ENCODE measurements at places on chromosomes 11 and 22. TPM values are rescaled to one million over a fixed set of nuclear protein-coding genes. Genes with fewer than 3 reads are reported as not detected.

- no peaks in the 10 kb centered on the region for H3K27me3 ChIP-seq
- H3K4me1 ChIP-seq: peaks cover 2% of the 10 kb centered on the region
- no peaks in the 10 kb centered on the region for H3K36me3 ChIP-seq
Measured at GRCh38 chr11:86453290-86454030, 78.8 kb downstream of the CCDC81 start.

DNA sequence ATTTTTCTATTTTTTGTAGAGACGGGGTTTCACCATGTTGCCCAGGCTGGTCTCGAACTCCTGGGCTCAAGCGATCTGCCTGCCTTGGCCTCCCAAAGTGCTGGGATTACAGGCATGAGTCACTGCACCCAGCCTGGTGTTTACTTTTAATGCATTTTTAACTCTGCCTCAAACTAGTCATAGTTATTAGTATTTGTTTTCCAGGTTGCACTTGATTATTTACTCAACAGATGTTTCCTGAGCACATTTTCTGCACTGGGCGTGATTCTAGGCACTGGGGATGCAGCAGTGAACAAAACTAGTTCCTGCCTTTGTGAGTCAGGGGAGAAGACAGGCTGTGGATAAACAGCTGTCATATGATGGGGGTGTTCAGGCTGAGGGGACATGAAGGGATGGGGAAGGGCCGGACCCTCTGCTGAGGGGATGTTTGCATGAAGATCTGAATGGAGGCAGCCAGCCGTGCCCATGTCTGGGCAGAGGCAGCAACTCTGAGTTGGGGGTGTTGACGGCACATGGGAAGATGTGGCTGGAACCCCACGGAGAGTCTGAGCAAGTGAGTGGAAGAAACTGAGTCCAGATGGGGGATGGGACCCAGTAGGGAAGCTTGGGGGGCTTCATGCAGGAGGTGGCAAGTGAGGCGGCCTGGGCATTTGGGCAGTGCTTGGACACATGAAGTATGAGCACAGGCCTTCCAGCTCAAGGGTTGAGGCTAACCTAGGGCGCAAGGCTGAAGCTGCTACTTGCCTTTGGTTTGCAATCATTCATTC lies 34.4 kb downstream of the MPPED1 start:
- no peak overlapping the region for H3K27ac ChIP-seq
- no peak for DNase-seq
- no peaks in the 10 kb centered on the region for H3K27me3 ChIP-seq
- H3K4me1 ChIP-seq: no peaks in the 10 kb centered on the region

THAP12 gene
- total RNA-seq: 55.6 TPM

DNA sequence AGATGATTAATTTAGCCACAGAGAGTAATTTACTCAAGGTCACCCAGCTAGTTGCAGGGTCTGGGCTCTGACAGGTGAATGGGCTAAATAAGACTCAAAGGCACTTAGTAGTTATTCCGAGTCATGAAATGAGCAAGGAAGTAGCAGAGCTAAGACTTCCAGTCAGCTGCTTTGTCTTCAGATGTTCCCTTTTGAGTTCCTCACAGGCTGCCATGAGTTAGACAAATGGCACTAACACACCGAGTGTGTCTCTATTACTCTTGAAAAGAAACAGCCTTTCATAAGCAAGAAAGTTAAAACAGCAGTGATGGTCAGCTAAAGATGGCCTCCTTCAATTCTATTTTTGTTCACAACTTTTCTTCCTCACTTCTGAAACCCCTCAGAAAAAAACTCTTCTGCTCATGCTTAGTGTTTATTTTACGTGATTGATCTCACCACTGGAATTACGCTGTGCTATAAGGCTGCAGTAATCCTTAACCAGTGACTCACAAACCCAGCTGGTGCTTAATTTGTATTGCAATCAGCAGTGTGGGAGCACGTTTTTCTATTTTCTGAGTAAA lies 389.1 kb downstream of the AASDHPPT start:
- H3K4me3 ChIP-seq: no peak overlapping the region
- no peak overlapping the region for H3K27ac ChIP-seq
- peaks cover 11% of the 10 kb centered on the region for H3K4me1 ChIP-seq
- H3K36me3 ChIP-seq: no peaks in the 10 kb centered on the region
- no peaks in the 10 kb centered on the region for H3K27me3 ChIP-seq

DNA sequence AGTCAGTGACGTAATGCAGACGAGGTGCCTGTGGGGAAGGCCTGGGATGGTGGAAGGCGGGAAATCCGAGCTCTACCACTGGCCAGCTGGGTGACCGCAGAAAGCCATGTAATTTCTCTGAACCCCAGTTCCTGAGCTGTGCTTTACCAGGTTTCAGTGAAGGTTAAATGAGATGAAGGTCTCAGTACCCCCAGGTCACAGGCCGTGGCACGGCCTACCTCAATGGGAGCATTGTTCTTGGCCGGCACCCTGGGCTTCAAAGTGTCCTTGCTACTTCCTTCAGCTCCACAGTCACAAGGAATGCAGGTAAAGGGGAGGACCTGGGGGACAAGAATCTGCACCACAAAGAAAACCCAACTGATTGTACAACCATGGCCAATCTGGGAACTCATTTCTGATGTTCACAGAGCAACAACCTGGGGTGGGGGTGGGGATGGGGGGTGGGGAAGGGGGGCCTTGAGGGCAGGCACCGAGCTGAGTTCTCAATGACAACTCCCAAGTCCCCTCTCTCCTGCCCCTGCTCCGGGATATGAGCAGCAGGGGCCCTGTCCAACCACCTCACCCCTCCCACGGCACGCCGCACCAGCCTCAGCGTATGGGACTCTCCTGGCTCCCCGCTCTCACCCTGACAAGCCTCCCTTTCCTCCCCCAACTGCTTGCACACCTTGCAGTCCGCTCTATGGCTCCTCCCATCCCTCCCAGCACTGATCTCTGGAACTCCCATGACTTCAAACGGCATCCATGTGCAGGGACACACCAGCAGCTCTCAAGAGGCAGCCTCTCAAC lies 59.1 kb upstream of the ARFGAP3 start:
- no peaks in the 10 kb centered on the region for H3K27me3 ChIP-seq
- H3K4me3 ChIP-seq: no peak overlapping the region
- H3K4me1 ChIP-seq: peaks cover 1% of the 10 kb centered on the region
- DNase-seq: no peak
- no peaks in the 10 kb centered on the region for H3K36me3 ChIP-seq

INS gene
- 1.4 TPM for total RNA-seq

APOL3 gene
- total RNA-seq: 17.8 TPM

DNA sequence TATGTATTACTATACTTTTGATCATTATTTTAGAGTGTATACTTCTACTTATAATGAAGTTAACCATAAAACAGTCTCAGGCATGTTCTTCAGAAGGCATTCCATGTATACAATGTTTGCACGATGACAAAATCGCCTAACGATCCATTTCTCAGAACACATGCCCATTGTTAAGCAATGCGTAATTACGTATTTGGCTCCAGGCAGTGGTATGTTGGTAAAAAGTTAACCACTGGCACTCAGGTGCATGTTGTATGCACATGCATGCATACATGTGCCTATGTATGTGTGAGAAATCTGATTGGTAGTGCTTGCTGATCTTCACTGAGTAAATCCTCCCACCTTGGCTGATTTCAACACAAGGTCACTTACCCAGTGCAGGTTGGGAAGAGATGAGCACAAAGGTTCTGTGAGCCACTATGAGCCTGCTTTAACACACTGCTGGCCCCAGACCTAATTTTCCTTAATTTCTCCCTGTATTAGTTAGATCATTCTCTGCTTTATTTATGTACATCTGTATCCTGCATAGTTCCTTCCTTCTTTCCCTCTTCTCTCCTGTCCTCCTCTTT lies 164.6 kb downstream of the ARHGAP42 start:
- no peaks in the 10 kb centered on the region for H3K27me3 ChIP-seq
- no peak overlapping the region for H3K27ac ChIP-seq
- H3K36me3 ChIP-seq: no peaks in the 10 kb centered on the region
- peaks cover 1% of the 10 kb centered on the region for H3K4me1 ChIP-seq
- no peak overlapping the region for H3K4me3 ChIP-seq
- no peak for DNase-seq

DNA sequence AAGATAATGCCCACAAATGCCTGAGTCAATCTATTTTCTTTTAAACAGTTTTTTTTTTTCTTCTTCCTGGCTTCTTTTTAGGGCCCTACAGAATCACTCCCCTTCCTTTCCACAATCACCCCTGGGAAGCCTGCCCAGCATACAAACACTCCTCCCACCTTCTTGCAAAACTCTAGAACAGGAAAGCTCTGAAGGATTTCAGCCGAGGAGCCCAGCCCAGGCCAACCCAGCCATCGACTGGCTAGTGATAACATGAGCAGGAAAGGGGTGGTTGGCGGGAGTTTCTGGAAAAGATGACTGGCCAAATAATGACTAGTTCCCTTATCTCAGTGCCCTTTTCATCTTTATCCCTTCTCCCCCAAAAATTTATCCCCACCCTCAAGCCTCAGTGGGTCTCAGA lies 68.2 kb downstream of the USP35 start:
- H3K4me3 ChIP-seq: no peak overlapping the region
- no peaks in the 10 kb centered on the region for H3K36me3 ChIP-seq
- H3K4me1 ChIP-seq: peaks cover 43% of the 10 kb centered on the region
- no peaks in the 10 kb centered on the region for H3K27me3 ChIP-seq
- DNase-seq: peak; percentile 78

GRCh38 chr11:117064275-117064674 lies 34.0 kb downstream of the SIK3 start:
- H3K4me1 ChIP-seq: peaks cover 2% of the 10 kb centered on the region
- H3K27ac ChIP-seq: no peak overlapping the region
- H3K36me3 ChIP-seq: no peaks in the 10 kb centered on the region
- no peak overlapping the region for H3K4me3 ChIP-seq

TMPRSS6 gene
- total RNA-seq: 0.33 TPM

GRCh38 chr11:118892514-118892913 lies 8.8 kb downstream of the CXCR5 start:
- H3K4me3 ChIP-seq: no peak overlapping the region
- no peaks in the 10 kb centered on the region for H3K27me3 ChIP-seq
- no peak overlapping the region for H3K27ac ChIP-seq
- H3K4me1 ChIP-seq: peaks cover 8% of the 10 kb centered on the region
- DNase-seq: no peak

PANX3 gene
- not detected for total RNA-seq

DNA sequence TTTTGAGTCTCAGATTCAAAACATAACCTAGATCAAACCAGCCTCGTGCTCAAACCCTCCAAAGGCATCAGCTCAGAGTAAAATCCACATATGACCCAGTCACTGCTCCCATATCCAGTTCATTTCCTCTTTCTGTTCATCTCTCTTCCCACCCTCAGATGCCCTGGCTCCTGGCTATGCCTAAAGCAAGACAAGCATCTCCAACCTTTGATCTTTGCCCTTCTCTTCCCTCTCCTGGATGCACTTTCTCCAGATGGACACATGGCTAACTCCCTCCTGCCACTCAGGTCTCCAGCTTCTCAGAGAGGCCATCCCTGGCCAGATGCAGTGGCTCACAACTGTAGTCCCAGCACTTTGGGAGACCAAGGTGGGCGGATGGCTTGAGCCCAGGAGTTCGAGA lies 14.3 kb upstream of the CREB3L1 start:
- H3K27me3 ChIP-seq: no peaks in the 10 kb centered on the region
- no peak for DNase-seq
- H3K4me3 ChIP-seq: no peak overlapping the region

DNA sequence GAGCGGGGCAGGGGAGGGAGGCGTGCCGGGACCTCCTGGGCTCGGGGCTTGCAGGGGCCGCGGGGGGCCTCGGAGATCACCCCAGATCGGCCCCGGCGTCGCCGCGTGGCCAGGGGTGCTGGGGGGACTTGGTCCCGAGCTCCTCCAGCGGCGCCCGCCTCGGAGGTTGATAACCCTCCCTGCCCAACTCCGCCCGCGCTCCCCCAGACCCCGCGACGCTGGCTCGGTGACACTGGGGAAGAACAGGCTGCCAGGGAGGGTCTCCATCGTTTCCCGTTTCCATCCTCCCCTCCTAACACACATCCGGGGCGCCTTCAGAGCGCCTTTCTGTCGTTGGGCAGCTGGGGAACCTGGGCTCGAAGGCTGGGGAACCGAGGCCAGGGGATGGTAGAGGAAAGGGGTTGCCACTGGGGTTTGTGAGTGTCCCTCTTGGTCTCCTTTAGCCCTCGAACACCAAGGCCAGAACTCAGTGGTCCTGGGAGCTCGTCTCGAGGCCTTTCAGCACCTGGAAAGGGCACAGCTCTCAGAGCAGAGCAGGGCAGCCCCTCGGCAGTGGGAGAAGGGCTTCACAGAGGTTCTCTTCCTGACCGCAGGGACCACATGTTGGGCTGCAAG lies 431 bp downstream of the SLC37A2 start:
- no peak for DNase-seq
- H3K27ac ChIP-seq: no peak overlapping the region
- H3K4me1 ChIP-seq: peaks cover 5% of the 10 kb centered on the region
- H3K27me3 ChIP-seq: no peaks in the 10 kb centered on the region
- peak overlapping the region; percentile 59 for H3K4me3 ChIP-seq

DNA sequence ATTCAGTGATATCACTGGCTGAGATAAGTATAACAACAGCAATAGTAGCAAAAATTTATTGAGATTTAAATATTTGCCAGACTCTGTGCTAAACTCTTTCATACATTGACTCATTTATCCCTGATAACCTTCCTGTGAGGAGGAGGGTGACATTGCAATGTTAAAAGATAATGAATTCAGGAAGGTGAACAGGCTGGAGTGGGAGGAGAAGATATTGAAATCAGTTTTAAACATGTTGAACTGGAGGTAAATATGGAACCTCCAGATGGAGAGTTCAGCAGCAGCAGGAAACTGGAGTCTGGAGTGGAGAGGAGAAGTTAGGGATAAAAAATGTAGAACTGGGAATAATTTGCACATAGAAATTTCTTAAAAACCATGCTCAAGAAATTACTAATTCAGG lies 142.0 kb upstream of the FAT3 start:
- H3K27ac ChIP-seq: no peak overlapping the region
- no peak for DNase-seq
- no peaks in the 10 kb centered on the region for H3K4me1 ChIP-seq
- no peaks in the 10 kb centered on the region for H3K36me3 ChIP-seq
- H3K4me3 ChIP-seq: no peak overlapping the region

- peak overlapping the region; percentile 56 for H3K4me3 ChIP-seq
- DNase-seq: peak; percentile 66
- H3K27ac ChIP-seq: peak overlapping the region; percentile 74
- H3K36me3 ChIP-seq: no peaks in the 10 kb centered on the region
Measured at GRCh38 chr11:73376803-73377629, 817 bp downstream of the RELT start.

MUC5B gene
- 4.2 TPM for total RNA-seq

- H3K36me3 ChIP-seq: no peaks in the 10 kb centered on the region
- H3K4me3 ChIP-seq: no peak overlapping the region
- DNase-seq: no peak
- no peaks in the 10 kb centered on the region for H3K27me3 ChIP-seq
Measured at GRCh38 chr11:95453616-95454171, 222.7 kb upstream of the SESN3 start.

DNA sequence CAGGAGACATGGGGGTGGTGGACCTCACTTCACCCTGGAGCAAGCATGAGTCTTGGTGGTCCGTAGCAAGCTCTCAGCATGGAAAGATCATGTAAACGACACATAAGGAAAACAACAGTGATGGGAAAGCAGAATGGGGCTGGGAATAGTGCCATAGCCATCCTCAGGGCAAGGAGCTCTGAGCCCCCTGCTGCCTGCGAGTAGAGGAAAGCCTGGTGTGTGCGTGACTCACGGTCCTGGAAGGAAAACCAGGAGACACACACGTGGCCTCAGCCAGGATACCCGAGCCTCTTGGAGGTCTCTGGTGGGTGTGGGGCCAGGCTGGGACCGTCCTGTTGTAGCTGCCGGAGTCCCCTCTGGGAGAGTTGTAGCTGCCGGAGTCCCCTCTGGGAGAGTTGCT lies 12.4 kb downstream of the SHANK3 start:
- no peak overlapping the region for H3K4me3 ChIP-seq
- no peak overlapping the region for H3K27ac ChIP-seq
- no peaks in the 10 kb centered on the region for H3K27me3 ChIP-seq
- no peak for DNase-seq
- no peaks in the 10 kb centered on the region for H3K4me1 ChIP-seq

Data from ovary (tissue), 10 donors.